ENCODE measurements at places on chromosomes 2 and 18.

DNA sequence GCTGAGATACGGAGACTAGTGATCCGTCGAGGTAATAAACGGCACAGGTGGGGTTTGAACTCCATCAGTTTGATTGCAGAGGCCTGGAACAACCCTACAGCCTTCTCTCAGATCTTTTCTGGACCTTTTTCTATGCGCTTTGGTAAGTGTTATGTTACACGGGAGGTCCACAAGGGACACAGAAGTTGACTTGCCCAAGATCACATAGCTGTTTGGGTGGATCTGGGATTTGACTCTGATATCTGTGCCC, 1.1 kb upstream of the DNPEP start:
- no peak for DNase-seq

- no peak for DNase-seq
These were observed 54.7 kb downstream of the BIN1 start for GRCh38 chr2:127052057-127052770.

GRCh38 chr2:149100739-149101699, 62.5 kb downstream of the LYPD6B start:
- no peak for DNase-seq

DNA sequence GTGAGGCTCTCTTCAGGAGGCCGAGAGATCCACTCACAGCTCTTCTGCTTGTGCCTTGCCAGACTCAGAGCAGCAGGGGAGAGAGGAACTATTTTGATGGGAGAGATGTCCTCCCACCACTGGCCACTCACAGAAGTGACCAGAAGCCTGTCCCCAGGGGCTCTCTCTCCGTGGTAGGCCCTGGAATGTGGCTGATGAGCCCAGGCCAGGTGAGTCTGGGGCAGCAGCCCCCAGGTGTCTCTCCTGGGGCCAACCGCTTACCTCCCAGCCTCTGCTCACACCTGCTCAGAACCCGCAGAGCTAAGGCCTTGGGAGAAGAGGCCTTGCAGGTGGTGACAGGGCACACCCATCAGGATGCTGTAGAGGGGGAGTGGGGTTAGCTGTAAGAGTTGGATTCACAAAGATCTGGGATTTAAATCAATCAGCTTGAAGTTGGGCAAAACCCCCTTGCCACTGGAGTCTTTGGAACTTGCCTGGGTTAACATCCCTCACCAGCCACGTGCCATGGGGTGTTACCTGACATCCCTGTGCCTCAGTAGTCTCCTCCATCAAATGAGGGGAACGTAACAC, 29.1 kb upstream of the ASB18 start:
- no peak for DNase-seq

DNA sequence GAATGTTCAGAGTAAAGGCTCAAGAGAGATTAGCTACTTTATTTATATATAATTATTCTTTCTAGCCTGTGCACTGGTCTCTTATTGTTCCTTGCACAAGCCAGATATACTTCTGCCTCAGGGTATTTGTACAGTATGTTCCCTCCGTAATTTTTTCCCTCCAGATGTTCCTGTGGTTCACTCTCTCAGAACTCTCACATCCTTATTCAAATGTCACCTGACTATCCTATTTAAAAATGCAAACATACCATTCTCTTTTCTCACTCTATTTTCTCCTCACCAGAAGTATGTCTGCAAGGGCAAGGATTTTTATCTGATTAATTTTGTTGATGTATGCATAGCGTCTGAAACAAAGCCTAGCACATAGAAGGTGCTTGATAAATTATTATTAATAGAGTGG, 64.0 kb upstream of the CERS6 start:
- no peak for DNase-seq

Measured in GM12864 (cell line).